ENCODE measurements at places on chromosomes 3 and 15.

DNA sequence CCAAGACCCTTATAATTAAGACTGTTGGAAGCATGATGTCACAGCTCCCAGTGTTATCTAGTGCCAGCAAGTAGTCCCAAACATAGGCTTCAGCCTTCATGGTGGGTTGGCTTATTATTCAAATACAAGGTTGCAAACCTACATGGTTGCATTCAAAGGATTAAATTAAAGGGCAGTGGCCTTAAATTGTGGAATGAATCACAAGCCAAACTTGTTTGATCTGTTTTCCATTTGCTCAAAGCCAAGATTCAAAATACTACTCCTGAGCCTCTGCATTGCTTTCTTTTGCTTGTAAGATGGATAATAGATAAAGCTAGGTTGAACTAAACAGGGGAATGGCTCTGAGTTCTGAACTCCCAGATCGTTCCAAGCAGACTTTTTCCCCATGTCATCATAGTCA, 52.4 kb upstream of the GNB4 start:
- no peak for DNase-seq

DNA sequence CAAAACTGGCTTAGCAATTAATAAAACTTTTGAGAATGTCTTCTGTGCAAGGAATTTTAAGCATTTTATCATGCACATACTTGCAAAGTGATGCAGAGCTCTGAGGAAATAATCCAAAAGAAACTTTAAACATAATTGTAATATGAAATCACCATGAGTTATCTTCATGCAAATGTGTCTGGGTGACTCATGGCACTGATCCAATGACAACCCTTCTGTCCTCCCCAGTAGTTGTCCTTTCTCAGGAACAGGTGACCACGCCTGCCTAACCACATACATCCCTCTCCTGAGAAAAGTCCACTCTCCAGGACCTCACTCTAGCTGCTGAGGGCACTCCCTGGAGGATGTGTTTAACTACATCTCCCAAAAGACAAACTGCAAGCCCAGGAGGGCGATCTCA, 530.6 kb upstream of the IL12A start:
- no peak for DNase-seq

DNA sequence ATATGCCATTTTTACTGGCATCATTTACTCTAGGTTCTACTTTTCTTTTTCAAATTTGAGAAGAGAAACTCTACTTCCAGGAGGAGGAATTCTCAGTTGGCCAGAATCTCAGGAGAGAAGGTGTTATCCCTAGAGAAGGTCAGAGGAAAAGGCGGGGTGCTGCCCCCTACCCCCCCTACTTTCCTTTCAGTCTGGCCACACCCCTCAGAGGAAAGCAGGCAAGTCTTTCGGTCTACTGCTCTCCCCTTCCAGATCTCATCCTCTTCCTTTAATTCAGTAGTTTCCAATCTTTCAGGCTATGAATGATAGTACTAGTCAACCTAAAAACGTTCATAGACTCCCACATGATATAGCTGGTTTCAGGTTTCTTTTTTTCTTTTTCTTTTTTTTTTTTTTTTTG, 366.5 kb upstream of the TBL1XR1 start:
- DNase-seq, result no peak

GRCh38 chr3:10723991-10724390, 92.0 kb upstream of the SLC6A11 start:
- no peak for DNase-seq

DNA sequence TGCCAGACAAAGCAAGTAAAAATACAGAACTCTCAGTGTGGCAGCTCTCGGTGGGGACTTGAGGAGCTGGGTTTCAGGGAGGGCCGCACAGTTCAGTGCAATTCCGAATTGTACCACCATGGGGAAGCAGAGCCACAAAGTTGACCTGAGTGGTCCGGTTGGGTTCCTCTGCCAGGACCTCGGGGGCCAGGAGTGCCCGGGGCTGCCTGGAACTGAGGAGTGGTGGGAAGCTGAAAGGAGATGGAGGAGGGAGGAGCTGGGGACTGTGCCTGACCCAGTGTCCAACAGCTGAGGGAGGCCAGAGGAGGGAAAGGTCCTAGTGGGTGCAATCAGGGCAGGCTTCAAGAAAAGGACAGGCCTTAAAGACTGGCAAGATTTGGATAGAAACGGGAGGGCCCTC, 32.2 kb upstream of the TRH start:
- no peak for DNase-seq

DNA sequence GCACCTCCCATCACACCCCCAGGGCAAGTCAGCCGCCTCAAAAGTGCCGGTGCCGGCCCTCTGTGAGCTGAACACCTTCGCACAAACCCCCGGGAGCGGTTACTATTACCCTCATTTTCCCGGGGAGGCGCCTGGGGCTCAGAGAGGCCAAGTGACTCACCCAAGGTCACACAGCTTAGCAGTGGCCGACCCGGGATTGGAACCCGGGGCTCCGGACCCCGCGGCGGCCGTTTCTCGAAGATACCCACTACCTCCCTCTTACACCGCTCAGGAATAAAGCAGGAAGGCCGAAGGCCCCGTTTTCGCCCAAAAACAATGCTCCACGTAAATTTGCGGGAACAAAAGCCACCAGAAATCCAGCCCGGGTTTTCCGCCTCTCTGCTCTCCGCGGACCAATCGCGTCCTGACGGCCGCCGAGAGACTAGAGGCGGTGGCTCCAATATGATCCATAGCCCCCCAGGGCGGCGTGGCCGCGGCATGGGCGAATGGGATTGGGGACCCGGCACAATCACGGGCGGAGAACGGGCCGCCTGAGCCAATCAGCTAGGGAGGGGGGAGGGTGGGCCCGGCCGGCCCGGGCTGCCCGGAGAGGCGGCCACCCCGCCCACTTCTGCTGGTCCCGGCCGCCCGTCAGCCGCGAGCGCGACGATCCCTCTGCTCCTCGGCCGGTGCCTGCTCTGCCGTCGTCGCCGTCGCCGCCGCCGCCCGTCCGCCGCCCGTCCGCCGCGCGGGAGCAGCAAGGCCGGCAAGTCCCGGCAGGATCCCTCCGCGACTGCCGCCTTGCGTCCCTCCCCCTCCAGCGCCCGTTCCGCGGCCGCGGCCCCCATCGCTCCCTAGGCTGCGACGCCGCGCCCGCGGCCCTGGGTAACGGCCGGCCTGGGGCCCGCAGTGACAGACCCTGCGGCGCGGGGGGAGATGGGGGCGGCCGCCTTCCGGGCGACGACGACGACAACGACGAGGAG, 177.0 kb downstream of the OR4M2 start:
- no peak for DNase-seq

All from stimulated activated CD4-positive, alpha-beta T cell treated with anti-CD3 and anti-CD28 coated beads, Interleukin-15, amount 100 ng/mL, for 1 hour (primary cell).